ENCODE measurements at places on chromosomes 4 and X. TPM values are rescaled to one million over a fixed set of nuclear protein-coding genes. Genes with fewer than 3 reads are reported as not detected.

DNA sequence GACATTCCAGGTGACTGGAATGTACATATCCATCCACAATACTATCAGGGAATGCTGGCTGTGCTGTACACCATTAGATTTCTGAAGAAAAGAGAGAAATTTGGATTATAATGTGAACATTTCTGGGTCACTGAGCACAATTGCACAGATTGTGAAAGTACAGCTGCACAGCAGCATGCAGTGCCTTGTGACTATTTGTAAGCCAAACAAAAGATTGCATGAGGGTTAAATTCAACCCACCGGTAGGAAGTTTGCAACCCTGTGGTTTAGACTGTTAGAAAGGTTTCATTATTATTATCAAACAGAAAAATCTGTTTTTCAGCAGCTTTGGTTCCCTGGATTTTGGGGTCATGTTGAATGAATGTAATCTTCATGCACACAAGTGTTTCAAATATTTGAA lies 24.5 kb downstream of the DDIT4L start:
- no peak for DNase-seq
- no peaks in the 10 kb centered on the region for H3K27me3 ChIP-seq
- H3K4me1 ChIP-seq, result peaks cover 7% of the 10 kb centered on the region
- no peak overlapping the region for H3K4me3 ChIP-seq
- no peaks in the 10 kb centered on the region for H3K36me3 ChIP-seq

The MAB21L2 gene
- total RNA-seq, result not detected

DNA sequence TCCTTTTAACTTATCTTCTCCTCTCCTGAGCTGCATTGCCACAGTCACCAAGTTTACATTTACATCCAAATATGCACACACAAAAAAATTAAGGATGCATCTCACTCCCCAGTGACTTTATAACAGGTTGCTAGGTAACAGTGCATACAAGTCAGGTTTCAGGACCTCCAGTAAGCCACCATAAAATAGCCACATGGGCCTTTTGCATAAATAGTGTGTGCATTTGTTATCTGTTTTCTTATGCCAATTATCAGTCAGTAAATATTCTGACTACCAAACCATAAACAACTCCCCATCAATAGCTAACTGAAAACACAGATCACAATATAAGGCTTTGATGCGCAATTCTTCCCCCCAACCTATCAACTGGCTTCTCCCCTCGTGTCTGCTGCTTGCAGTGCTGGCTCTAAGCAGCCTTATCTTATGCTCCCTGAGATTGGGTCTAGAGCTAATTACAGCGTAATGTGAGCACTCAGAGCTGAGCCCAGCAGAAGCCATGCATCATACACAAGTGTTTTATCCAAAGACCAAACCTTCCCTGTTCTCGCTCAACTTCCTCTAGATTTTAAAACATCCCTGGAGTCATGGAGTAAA lies 55.4 kb downstream of the ZNF827 start:
- DNase-seq, result no peak
- H3K27me3 ChIP-seq, result no peaks in the 10 kb centered on the region
- no peak overlapping the region for H3K27ac ChIP-seq
- H3K4me3 ChIP-seq, result no peak overlapping the region

DNA sequence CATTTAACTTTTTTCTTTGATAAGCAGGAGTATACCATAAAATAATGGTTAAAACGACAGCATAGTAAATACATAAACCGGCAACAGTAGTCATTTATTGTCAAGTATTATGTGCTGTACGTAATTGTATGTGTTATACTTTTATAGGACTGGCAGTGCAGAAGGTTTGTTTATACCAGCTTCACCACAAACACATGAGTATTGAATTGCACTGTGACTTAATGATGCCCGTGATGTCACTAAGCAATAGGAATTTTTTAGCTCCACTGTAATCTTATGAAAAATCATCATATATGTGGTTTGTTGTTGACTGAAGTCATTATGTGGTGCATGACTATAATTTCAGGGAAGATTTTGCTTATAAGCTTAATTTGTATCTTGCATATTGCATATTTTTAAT lies 424.6 kb downstream of the PABPC4L start:
- H3K27ac ChIP-seq, result no peak overlapping the region
- no peaks in the 10 kb centered on the region for H3K27me3 ChIP-seq
- DNase-seq, result no peak
- H3K36me3 ChIP-seq, result no peaks in the 10 kb centered on the region
- H3K4me1 ChIP-seq, result no peaks in the 10 kb centered on the region

The ZNF732 gene
- total RNA-seq, result 0.47 TPM

The NHS gene
- total RNA-seq, result 3.6 TPM

- H3K36me3 ChIP-seq, result no peaks in the 10 kb centered on the region
- H3K27ac ChIP-seq, result no peak overlapping the region
- H3K4me3 ChIP-seq, result no peak overlapping the region
- H3K27me3 ChIP-seq, result peaks cover 31% of the 10 kb centered on the region
- DNase-seq, result peak; percentile 40
Observed at GRCh38 chrX:109155161-109155560, 326.7 kb downstream of the GUCY2F start.

DNA sequence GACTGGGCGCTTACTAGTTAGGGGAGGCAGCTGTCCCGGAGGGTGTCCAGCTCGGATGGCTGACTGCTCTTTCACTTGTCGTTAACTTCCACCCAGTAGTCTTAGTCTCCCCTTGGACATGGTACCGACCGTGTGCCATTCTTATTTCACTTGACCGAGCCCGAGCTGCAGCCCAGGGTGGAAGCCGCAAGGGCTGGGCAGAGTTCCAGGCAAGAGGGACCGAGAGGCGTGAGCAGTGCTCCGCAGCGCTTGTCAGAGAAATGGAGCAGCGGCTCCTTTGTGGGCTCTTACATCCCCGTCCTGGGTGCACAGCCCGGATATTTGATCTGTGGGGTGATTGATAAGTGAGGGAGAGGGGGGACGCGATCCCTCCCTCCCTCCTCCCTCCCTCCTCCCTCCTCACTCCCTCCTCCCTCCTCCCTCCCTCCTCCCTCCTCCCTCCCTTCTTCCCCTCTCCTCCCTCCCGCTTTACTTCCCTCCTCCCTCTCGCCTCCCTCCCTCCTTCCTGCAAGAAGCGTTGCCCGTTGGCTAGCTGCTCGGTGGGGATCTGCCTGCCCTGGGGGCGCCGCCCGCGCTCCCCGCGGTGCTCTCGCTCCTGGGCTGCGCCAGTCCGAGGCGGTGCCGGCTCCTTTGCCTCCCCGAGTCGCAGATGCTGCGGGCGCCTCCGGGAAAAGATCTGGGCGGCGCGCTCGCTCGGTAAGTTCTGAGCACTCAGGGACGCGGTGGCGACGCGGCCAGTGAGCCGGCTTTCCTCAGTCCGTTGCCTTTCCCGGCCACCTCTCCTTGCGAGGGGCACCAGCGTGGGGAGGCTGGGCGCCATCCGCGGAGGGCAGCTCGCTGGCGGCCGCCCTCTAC lies at the start of gene SLITRK2:
SLITRK2 (plus strand) TSS at position 499 of the 855 bp plus-strand sequence. CDS start 4,597 bp downstream, outside the sequence.
- H3K27ac ChIP-seq, result no peak within 1 kb of the TSS
- no peak for DNase-seq
- no peaks in the 10 kb centered on the region for H3K36me3 ChIP-seq
- H3K4me3 ChIP-seq, result no peak within 1 kb of the TSS
- no peaks in the 10 kb centered on the region for H3K4me1 ChIP-seq

GRCh38 chrX:14802943-14803710 lies 69.7 kb downstream of the FANCB start:
- H3K27ac ChIP-seq, result no peak overlapping the region
- peaks cover 8% of the 10 kb centered on the region for H3K4me1 ChIP-seq
- peak; percentile 39 for DNase-seq
- H3K27me3 ChIP-seq, result peaks cover 12% of the 10 kb centered on the region

- H3K36me3 ChIP-seq, result peaks cover 9% of the 10 kb centered on the region
- H3K27me3 ChIP-seq, result peaks cover 70% of the 10 kb centered on the region
- DNase-seq, result no peak
- no peak overlapping the region for H3K27ac ChIP-seq
- no peak overlapping the region for H3K4me3 ChIP-seq
Observed at GRCh38 chrX:129651756-129652564, 2.8 kb downstream of the APLN start.

GRCh38 chr4:39484582-39485272 lies 25.9 kb downstream of the LIAS start:
- no peak overlapping the region for H3K4me3 ChIP-seq
- no peak overlapping the region for H3K27ac ChIP-seq
- H3K4me1 ChIP-seq, result no peaks in the 10 kb centered on the region
- no peaks in the 10 kb centered on the region for H3K27me3 ChIP-seq
